Brain microvascular endothelial cell (primary cell): ENCODE measurements at places on chromosomes 11 and 22.

DNA sequence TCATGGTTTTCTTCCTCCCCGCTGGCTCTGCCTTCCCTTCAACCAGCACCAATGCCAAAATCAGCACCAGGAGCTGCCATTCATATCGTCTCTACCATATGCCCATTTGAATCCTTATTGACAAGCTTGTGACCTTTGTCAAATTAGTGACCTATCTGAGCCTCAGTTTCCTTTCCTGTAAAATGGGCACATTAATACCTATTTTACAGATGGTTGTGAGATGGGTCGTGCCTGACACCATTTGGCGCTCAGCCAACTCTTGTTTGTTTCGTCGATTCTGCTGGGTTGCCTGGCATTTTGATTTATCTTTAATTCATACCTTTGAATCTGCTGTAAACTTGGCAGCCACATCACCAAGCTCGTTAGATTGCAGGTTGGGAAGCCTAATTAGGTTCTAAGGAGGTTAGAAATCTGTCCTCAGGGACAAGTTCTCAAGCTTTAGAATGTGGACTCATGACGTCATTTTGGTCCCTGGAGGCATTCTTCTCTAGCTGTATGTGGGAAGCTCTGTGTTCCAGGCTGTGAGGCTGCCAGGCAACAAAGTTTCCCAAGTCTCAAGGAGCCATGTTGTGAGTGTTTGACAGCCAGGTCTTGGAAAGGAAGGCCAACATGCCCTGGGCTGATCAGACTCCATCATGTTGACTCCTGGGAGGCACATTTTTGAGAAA is 61.0 kb downstream of the RPS6KA4 start:
- peak; percentile 88 for DNase-seq

DNA sequence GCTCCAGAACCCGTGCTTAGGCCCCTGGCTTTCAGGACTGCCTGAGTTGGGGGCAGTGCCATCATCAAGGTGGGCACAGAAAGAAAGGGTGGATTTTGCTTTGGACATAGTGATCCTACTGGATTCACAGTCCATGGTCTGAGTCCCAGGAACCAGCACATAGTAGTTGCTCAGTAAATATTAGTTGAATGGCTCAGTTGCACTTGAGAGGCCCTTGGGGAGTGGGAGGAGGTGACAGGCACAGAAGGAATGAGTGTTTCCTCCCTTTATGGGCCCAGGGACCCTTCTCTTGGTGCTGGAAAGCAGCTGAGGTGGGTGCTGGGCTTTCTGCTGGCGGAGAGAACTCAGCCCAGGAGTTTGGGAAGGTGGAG is 16.6 kb downstream of the ARHGEF17 start:
- no peak for DNase-seq

- no peak for DNase-seq
Measured at GRCh38 chr11:112597286-112597790, 336.7 kb upstream of the PLET1 start.

DNA sequence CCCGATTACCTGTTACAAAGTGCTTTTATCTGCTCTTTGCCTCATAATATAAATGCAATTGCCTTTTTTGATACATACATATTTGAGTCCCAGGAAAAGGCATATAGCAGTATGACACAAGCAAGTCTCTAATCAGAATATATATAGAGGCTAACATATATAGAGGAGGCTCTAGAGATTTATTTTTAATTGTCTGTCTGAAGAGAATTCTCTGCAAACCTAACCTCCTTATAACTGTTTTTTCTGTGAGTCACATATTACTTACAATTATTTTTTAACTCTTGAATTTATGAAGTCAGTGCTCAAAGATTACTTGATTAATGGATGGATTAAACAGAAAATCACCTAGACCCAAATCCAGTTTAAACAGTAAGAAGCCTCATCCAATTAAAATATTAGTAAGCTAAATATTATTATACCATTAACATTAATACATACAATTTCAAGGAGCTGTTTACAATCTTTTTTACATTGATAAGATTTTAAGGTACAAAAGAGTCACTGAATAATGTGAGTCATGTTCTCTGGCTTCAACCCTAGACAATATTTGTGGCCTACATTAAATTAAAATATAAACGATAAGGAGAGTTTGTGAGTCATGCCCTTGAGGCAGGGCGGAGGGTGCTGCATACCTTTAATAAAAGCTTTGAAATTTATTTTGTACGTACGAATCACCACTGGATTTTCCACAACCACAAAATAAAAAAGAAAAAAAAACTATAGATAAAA is 19.2 kb upstream of the MMP13 start:
- DNase-seq = peak; percentile 86

GRCh38 chr11:87300640-87301380 is 263.1 kb downstream of the TMEM135 start:
- DNase-seq = no peak

- DNase-seq = no peak
Measured at GRCh38 chr11:21768388-21768787, 424.5 kb upstream of the ANO5 start.

DNA sequence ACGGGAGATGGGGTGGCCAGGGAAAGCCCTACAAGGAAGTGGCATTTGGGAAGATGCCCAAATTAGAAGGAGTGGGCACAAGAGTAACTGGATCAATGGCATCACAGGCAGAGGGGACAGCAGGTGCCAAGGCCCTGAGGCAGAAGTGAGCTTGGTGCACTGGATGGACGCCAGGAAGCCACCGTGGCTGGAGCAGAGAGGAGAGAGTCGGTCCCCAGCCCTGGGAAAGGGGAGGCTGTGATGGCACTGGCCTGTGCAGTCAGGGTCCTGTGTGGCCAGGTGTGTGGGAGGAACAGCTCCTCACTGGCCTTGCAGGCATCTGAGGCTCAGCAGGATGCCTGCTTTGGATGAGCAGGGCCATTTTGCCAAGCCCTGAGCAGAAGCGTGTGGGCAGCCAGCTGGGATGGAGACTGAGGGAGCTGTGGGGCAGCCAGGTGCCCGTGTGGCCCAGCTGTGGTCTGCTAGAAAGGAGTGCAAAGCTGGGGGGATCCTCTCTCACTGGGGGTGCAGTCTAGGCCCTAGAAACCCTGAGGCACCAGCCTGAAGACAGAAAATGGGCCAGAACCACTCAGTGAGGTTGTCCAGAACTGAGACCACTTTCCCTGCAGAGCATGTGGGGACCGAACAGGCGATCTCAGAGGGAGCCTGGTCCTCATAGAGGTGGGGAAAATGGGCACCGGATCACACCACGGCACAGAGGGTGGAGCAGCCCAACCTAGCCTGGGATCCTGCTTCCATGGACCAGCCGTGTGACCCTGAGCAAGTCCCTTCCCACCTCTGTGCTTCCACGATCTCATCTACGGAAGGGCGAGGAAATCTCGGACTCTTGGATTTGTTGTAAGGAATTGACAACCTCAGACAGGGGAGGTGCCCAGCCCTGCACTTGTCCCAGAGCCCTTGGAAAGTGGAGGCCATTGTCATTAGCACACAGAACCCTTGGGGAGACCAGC is 78.6 kb upstream of the RTL6 start:
- DNase-seq = no peak

DNA sequence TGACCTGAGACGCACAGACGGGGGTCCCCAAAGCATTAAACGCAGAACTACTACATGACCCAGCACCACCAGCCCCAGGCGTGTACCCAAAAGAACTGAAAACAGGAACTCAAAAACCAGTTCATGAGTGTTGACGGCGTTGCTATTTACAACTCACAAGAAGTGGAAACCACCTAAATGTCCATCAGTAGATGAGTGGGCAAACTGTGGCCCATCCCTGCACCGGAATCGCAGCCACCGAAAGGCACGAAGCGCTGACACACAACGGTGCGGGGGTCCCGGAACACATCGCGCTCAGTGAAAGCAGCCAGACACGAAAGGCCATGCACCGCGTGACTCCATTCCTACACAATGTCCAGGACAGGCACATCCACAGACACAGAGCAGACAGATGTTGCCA is 79.2 kb downstream of the TRMU start:
- DNase-seq = no peak

DNA sequence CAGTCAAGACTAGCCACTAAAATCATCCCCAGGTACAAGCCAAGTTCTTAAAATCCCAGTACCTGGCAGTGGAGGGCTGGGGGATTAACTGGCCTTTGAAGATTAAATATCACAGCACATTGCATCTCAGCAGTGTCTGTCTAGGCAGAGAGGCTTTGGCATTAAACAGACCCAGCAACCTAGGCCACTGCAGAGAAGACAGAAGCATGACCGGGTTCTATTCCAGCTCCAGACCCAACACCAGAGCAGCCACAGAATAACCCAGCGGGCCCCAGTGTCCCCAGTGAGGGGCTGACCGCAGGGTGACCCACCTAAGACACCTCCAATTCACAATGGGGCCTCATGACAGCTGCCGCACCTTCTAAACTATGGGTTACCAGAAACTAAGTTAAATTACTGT is 88.2 kb downstream of the SHANK2 start:
- no peak for DNase-seq

DNA sequence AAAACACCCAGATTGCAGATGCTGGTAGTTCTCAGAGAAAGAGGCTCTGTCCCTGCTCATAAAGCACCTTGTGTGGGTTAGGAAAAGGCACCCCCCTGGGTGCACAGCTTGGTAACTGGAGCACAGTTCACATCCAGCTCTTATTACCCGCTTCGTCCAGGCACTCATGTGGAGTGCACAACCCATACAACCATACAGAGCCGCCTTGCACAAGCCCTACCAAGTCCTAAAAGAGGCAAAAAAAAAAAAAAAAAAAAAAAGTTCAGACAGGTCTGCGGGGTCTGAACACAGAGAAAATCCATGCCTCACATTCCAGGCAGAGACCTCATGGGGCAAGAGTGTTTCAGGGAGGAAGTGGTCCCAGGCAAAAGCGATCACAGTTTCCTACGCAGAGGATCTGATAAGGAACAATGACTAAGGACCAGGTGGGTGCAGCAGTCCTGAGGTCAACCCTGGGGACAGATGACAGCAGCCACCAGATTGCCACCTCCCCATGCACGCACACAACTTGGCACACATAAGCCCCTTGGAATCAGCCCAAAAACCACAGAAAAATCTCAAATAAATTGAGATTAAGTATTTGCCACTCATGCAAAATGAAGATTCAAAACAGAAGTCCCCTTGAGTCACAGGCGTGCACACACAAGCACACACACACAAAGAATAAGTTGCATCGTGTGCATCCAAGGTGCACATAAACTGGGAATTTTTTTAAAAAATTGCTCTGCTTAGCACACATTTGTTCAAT is 12.3 kb downstream of the MB start:
- DNase-seq = peak; percentile 27

DNA sequence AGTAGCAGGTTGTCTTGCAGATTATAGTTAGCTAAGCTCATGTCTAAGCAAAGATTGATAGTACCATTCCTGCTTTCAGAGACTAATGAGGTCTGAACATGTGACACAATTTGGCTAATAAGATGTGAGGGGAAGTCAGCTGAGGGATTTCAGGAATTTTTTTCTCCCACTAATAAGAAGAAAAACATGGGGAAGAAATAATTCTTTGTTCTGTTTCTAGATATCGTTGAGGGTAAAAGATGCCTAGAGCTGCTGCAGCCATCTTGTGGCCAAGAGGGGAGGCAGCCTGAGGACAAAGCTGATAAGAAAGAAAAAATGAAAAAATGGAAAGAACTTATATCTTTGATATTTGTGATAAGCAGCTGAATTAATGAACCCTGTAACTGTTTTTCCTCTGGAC is 1334.4 kb downstream of the LRRC4C start:
- DNase-seq = no peak

GRCh38 chr22:40818747-40819598 is at the start of gene SLC25A17:
Gene SLC25A17 (minus strand): TSS chr22:40819346. CDS start chr22:40819248, 98 bp downstream.
- peak; percentile 63 for DNase-seq

DNA sequence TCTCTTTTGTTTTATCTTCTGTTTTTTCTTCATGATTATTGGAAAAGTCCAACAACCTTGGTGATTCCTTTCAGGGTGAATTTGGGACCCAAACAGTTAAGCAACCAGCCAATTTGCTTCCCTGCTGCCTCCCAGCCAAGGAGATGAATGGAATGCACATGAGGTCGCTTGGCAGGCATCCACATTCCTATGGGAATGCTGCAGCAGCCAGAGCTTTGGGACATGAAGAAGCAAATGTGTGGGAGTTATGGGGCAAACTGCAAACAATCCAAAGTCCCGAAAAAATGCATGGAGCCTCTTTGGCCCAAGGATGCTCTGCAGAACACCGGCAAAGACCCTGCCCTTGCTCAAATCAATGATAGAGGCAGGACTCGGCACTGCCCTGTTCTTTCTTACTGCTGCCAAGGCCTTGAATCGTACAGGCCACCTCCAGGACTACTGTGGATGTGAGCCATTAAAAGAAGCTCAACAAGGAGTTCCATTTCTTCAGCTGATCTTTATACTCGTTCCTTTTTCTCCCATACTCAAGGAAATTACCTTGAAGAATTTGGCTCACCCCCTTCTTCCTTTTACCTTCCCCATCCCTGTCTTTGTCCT is 117.3 kb upstream of the TEAD1 start:
- peak; percentile 81 for DNase-seq

DNA sequence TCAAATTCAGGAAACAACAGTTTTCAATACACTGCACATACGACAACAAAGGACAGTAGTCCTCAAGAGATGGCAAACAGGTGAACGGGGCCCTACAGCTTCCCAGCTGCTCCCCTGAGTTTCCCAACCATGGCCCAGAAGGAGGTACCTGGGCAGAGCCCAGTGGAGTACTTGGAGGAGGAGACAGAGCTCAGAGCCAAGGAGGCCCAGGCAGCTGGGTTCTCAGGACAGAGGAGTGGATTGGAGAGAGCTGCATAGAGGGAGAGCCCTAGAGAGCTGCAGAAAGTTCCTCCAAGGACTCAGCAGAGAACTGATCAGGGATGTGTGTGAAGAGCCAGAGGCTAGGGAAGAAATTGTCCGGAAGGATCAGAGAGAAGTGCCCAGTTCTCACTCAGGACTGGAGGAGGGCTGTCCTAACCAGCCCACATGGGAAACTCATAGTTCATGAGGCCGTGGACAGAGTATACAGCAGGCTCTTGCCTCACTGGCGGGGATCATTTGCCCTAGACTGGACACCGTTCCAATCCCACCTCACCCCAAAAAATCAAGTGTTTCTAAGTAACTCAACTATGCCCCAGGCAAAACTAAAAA is 7.6 kb upstream of the ASCL2 start:
- DNase-seq = no peak

- peak; percentile 77 for DNase-seq
Measured at GRCh38 chr11:119094816-119095065, 6.9 kb downstream of the DPAGT1 start.
